Mesenteric fat pad (tissue), 1 donor: ENCODE measurements at places on chromosomes 2 and 18. TPM values are rescaled to one million over a fixed set of nuclear protein-coding genes. Genes with fewer than 3 reads are reported as not detected.

GRCh38 chr2:196170606-196171247 is 651 bp downstream of the STK17B start:
- DNase-seq, result no peak

GRCh38 chr18:78979730-78980278 is at the start of gene SALL3:
TSS of gene SALL3 (plus strand) at chr18:78979818. CDS start at chr18:78980275, 457 bp downstream.
- no peak for DNase-seq

- DNase-seq, result no peak
These were observed 85.0 kb downstream of the LPIN1 start for GRCh38 chr2:11831415-11831814.

DNA sequence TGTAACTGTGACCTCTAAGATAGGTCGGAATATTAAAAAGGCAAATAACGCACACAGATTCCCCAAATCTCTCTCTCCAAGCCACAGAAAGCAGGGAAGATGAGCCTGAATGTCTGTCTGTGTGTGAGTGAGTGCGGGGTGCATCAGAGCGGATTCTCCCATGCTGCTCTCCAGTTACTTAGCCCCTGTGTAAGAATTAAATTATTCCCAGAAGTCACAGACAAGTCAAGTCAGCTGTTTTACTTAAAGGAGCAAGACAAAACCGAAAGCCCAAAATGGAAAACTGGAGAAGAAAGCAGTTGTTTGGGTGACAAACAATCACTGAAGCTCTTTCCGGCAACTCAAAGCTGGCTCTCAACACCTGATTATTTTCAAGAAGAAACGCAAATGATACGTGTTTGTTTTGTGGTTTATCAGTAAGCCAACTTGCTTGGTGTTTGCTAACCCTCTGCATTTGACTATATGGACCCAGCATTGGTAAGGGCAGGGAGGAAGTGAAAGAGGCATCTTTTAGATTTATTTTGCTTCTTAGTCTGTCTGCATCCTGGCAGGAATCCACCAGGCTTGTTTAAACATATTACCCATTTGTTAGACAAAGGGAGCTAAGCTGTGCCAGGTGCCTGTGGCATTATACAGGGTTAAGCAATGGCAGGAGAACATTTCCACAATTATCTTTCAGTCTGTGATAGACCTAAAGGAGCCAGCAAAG is 121.5 kb upstream of the CREB1 start:
- DNase-seq, result no peak

- DNase-seq, result no peak
These were observed 23.7 kb downstream of the MRPL33 start for GRCh38 chr2:27795093-27795834.

- no peak for DNase-seq
These were observed 80.3 kb downstream of the GYPC start for GRCh38 chr2:126736133-126736874.

DNA sequence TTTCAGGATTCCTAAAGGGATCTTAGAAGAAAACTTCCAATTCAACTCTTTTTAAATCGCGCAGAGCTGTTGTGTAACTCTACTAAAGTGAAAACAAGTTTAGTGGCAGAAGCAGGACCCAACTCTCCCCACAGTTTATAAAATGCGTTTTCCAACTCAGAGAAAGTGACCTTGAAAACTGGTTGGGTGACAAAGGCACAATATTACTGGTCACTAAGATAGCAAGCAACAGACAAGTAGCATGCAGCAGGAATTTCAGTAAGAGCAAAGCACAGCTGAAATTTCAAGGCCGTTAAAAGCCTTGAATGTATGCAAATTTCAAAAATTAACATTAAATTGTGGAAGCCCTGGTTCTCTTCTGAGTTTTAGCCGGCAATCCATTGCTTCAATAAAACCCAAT is 66.9 kb downstream of the STK39 start:
- no peak for DNase-seq

The RNASEH1 gene
- 27.1 TPM for total RNA-seq

The DTYMK gene
- total RNA-seq, result 22.1 TPM

The ASXL3 gene
- total RNA-seq, result 1.5 TPM

The SP140 gene
- total RNA-seq, result 2.6 TPM

The PGAP1 gene
- 14.6 TPM for total RNA-seq

The SLC14A1 gene
- 1.2 TPM for total RNA-seq

The POTEJ gene
- not detected for total RNA-seq
